ENCODE measurements at places on chromosomes 12 and 14.

DNA sequence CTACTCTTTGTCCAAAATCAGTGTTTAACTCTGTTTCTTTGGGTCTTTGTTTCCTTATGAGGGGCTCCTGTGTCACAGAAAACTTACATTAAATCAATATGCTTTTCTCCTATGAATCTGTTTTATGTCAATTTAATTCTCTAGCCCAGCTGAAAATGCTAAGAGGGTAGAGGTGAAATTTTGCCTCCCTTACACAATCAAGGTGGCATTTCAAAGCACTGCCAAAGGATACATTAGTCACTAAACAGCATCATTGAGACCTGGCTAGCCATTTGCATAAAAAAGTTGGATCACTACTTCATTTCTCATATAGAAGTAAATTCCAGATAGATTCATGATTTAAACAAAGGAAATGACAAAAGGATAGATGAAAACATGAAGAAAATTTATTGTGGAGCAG lies 12.1 kb downstream of the TCL1B start:
- DNase-seq, result no peak

DNA sequence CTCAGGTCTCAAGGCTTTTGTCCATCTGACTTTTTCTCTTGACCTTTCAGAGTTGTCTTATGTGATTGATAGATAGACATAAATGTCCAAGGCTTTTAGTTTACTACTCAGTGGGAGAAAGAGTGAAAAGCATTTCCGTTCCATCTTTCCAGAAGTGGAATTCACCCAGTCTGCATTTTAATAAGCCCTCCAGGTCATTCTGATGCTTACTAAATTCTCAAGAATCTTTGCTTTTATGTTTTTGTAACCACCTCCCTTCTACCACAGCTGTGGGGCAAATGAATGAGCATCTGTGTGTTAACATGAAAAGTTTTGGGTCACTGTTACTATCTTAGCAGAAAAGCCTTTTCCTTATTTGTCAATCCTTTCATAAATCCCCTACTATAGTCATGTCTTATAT lies 251.4 kb downstream of the LRIG3 start:
- DNase-seq, result peak; percentile 54

DNA sequence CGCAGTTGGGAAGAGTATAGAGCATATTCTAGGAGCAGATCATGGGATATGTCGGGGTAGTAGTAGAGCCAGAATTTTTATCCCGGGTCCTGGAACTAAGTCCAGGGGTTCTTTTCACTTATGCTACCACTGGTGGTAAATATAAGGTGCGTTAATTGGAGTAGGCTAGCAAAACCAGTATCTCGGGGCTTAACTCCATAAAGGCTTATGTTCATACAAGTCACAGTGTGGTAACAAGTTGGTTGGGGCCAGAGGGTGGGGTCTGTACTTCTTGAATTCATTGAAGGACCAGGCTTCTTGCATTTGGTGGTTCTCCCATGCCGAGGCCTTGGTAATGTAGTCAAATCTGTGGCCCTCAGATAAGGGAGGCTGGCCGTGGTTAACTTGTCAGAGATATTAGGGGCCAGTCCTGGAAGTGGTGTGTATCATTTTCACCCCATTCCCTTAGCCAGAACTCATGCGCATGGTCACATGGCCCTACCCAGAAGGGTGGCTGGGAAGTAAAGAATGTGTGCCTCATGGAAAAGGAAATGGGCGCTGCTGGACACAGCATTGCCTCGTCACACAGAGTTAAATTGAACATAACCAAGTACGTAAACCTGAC lies 1.5 kb upstream of the ZNF641 start:
- DNase-seq, result no peak

DNA sequence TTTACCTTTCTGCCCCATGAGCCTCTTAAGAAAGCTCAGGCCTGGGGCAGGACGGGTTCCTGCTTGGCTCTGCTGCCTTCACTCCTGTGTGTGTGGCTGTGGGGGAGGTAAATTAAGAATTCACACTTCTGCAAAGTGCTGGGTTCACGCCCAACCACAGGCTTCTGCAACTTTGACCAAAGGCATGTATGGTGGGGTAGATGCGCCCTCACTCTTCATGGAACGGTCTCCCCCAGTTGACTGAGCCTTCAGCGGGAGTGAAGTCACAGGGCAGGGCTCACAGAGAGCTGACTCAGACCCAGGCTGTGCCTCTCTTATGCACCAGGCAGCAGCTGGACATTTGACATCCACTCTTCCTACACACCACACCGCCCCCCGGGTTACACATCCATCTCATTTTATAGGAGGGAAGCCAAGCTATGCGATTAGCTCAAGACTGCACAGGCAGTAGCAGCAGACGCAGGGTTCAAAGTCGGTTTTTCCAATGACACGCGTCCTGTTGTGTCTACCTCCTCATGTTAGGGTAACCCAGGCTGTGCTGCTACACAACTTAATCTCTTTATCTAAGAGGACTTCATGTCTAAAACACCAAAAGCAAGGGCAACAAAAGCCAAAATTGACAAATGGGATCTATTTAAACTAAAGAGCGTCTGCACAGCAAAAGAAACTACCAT lies 15.4 kb upstream of the BCL11B start:
- no peak for DNase-seq

GRCh38 chr14:54652188-54652587 lies 85.3 kb downstream of the SAMD4A start:
- peak; percentile 96 for DNase-seq

DNA sequence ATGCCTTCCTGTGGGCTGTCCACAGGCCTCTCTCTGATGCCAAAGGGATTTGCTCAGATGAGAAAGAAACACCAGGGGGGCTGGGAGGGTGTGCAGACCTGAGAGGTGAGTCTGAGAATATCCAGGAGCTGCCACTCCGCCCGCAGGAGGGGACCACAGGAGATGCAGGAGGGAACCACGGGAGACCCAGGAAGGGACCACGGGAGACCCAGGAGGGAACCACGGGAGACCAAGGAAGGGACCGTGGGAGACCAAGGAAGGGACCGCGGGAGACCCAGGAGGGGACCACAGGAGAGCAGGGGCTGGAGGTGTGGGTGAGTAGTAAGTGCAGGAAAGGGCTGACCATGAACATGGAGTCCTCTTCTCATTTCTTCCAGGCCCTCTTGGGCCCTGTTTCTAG lies 74.6 kb upstream of the SFSWAP start:
- no peak for DNase-seq

GRCh38 chr12:121648458-121649028 lies 20.9 kb downstream of the MORN3 start:
- no peak for DNase-seq

DNA sequence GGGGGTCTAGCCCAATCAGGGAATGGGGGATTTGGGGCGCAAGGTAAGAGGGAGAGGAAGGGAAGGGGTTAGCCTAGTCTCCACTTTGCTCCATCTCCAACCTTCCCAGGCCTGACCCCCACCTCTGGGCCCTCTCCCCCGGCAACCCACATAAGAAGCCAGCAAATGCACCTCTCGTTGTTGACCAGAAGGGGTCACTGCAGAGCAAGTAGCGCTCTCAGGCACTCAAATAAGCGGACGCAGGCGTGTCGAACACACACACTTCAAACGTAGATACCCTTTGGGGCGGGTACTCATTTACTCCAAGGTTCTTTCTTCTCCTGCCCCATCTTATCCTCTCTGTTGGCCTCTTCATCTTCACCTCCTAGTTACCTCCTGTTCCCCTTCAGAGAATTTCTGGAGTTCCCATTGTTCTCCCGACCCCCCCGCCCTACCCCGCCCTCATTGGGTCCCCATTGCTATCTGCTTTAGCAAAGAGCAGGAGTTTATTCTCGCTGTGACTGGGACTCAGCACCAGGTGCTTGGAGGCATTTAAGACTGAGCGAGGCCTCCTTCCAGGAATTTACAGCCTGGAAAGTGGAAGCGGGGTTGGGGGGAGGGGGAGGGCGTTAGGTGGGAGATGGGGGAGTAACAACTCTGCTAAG lies 1.5 kb upstream of the SRRM4 start:
- peak; percentile 25 for DNase-seq

- no peak for DNase-seq
Observed at GRCh38 chr14:50932156-50932555, 12.1 kb downstream of the PYGL start.

DNA sequence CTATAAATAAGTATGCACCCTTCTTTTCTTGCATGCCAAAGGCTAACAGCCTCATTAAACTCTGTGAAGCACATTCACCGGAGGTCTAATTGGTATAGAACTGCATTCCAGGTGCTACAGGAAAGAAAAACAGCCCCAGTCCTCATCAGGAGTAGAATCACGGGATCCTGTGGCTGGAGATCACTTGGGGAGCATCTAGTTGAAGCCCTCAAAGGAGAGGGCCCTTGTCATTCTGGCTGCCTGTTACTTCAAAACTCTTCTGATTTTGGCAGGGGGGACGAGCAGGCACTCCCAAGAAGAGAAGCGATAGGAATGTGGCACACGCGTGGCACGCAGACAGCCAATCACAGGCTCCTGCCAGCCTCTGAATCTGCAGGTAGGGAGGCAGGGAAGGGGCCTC lies 154.4 kb downstream of the TTC7B start:
- no peak for DNase-seq

DNA sequence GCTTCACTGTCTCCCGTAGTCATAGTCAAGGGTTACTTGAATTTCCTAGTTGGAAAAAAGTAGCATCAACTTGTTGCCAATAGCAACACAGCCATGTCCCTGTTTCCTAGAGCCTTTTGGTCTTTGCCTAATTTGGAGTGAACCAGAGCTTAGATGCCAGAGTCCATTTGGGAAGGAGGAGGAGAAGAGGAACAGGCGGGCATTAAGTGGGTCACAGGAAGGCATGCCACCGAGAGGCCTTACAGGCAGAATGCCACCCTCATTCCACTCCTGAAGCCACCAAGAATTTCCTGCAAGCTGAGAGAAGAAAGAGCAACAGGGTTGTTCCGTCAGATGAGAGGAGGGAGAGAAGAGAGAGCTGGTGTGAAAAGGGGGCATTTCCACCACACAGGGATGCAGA lies 339.5 kb downstream of the DPF3 start:
- no peak for DNase-seq

- DNase-seq, result no peak
Observed at GRCh38 chr12:69490920-69491643, 20.9 kb downstream of the FRS2 start.

DNA sequence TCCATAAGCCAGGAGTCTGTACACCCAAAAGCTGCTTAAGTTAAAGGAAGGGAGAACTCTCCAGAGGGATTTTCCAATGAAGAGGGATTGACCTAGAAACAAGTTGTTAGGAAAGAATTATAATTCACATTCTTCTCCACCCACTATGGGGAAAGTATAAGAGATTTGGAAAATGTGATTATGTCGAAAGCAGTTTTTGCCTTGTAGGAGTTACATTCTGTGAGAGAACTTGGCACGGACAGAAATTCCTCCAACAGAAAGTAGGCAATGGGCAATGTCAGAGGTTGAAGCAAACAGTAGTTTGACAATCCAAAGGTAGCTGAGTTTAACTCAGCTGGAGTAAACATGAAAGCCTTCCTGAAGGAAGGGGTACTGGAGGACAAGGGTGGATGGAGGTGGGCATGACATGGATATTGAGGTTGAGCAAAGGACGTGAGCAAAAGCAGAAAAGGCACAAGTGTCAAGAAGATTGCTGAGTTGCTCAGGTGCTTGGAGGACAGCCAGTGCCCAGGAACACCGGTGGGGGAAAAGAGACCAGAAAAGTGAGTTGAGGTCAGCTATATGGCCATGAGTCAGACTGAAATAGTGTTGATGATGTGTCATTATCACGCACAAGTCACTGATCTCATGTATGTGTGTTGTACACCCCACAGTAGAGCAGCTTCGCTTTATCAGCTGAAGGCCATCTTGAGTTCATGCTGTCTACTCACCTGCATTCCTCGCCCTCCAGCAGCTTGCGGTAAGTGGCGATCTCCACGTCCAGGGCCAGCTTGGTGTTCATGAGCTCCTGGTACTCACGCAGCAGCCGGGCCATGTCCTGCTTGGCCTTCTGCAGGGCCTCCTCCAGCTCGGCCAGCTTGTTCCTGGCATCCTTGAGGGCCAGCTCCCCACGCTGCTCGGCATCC lies 4.0 kb downstream of the KRT5 start:
- peak; percentile 11 for DNase-seq

- peak; percentile 47 for DNase-seq
Observed at GRCh38 chr12:19530637-19531023, 91.3 kb downstream of the AEBP2 start.
